Activated naive CD8-positive, alpha-beta T cell treated with anti-CD3 and anti-CD28 coated beads for 36 hours (primary cell): ENCODE measurements at places on chromosomes 2 and 18. TPM values are rescaled to one million over a fixed set of nuclear protein-coding genes. Genes with fewer than 3 reads are reported as not detected.

GRCh38 chr2:239194731-239195317, 206.0 kb downstream of the HDAC4 start:
- no peak overlapping the region for H3K27ac ChIP-seq
- no peak overlapping the region for H3K4me3 ChIP-seq
- no peak for DNase-seq
- H3K27me3 ChIP-seq, result no peaks in the 10 kb centered on the region

DNA sequence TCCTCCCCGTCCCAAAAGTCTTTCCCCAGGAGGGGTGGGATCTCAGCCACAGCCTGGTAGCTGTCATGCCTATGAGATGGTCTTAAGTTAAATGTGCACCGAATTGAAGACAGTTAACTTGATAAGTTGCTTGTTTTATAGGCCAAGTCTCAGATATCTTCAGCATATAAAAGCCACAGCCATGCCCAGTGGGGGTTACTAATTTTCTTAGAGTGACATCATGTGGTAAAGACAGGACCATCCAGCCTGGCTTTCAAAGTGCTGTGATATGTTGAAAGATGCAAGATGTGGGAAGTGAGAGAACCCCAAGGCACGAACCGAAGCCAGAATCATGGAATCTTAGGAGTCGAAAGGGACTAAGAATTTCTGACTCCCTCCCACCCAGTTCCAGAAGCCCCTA, 42.1 kb upstream of the FAM124B start:
- peaks cover 3% of the 10 kb centered on the region for H3K4me1 ChIP-seq
- no peaks in the 10 kb centered on the region for H3K36me3 ChIP-seq
- DNase-seq, result no peak
- peaks cover 43% of the 10 kb centered on the region for H3K27me3 ChIP-seq

- H3K36me3 ChIP-seq, result no peaks in the 10 kb centered on the region
- no peak overlapping the region for H3K27ac ChIP-seq
- no peak overlapping the region for H3K4me3 ChIP-seq
- DNase-seq, result no peak
- no peaks in the 10 kb centered on the region for H3K4me1 ChIP-seq
These were observed 31.3 kb upstream of the BIN1 start for GRCh38 chr2:127138281-127138680.

Gene DSG4
- not detected for total RNA-seq

GRCh38 chr18:72543357-72544055, 636 bp downstream of the CBLN2 start:
- DNase-seq, result peak; percentile 2
- H3K4me1 ChIP-seq, result peaks cover 13% of the 10 kb centered on the region
- H3K27me3 ChIP-seq, result peaks cover 58% of the 10 kb centered on the region
- peak overlapping the region; percentile 45 for H3K4me3 ChIP-seq
- no peak overlapping the region for H3K27ac ChIP-seq

DNA sequence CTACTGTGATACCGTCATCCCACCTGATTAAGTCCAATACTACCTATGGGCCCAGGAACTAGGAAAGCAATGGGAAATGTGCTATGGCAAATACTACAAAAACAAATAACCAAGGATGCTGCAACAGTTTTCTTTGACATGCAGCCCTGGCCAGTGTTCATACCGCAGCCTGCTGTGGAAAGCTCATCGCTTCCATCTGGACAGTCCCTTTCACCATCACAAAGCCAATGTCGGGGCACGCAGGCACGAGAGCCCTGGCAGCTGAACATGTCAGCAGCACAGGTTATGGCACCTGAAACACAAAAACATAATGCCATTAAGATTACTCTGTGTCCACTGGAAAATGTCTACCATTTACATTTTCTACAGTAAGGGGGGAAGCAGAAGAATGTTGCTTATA, 1621.1 kb downstream of the LRP1B start:
- DNase-seq, result no peak
- no peaks in the 10 kb centered on the region for H3K27me3 ChIP-seq
- no peak overlapping the region for H3K27ac ChIP-seq

GRCh38 chr2:189933041-189933440, 129.5 kb downstream of the MSTN start:
- H3K36me3 ChIP-seq, result no peaks in the 10 kb centered on the region
- H3K27me3 ChIP-seq, result peaks cover 8% of the 10 kb centered on the region
- no peaks in the 10 kb centered on the region for H3K4me1 ChIP-seq
- DNase-seq, result no peak

DNA sequence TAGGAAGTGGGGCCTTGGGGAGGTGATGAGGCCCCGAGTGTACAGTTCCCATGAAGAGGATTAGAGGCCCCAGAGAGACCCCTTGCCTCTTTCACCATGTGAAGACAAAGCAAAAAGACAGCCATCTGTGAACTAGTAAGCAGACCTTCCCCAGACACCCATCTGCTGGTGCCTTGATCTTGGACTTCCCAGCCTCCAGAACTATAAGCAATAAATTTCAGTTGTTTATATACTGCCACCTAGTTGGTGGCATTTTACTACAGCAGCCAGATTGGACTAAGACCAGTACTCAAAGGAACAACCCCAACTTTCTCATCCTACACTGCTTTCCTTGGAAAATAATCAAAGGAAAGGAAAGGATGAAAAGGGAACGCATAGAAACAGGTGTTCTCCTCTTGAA, 27.9 kb upstream of the CREG2 start:
- H3K36me3 ChIP-seq, result no peaks in the 10 kb centered on the region
- H3K27me3 ChIP-seq, result no peaks in the 10 kb centered on the region
- no peak overlapping the region for H3K27ac ChIP-seq
- H3K4me1 ChIP-seq, result no peaks in the 10 kb centered on the region

GRCh38 chr18:8730080-8730827, 24.9 kb downstream of the MTCL1 start:
- no peak overlapping the region for H3K4me3 ChIP-seq
- no peaks in the 10 kb centered on the region for H3K36me3 ChIP-seq
- no peaks in the 10 kb centered on the region for H3K27me3 ChIP-seq
- DNase-seq, result no peak

- no peaks in the 10 kb centered on the region for H3K27me3 ChIP-seq
- no peaks in the 10 kb centered on the region for H3K36me3 ChIP-seq
- H3K4me3 ChIP-seq, result no peak overlapping the region
- peaks cover 5% of the 10 kb centered on the region for H3K4me1 ChIP-seq
These were observed 35.0 kb downstream of the RPL37A start for GRCh38 chr2:216533609-216534008.

GRCh38 chr18:420661-421246, 79.7 kb downstream of the COLEC12 start:
- no peaks in the 10 kb centered on the region for H3K4me1 ChIP-seq
- peaks cover 14% of the 10 kb centered on the region for H3K27me3 ChIP-seq

Gene CTAGE1
- not detected for total RNA-seq

- H3K27me3 ChIP-seq, result peaks cover 36% of the 10 kb centered on the region
- H3K4me1 ChIP-seq, result no peaks in the 10 kb centered on the region
- DNase-seq, result no peak
- no peaks in the 10 kb centered on the region for H3K36me3 ChIP-seq
- no peak overlapping the region for H3K27ac ChIP-seq
These were observed 223.0 kb upstream of the DPP10 start for GRCh38 chr2:114219456-114219855.

- H3K36me3 ChIP-seq, result no peaks in the 10 kb centered on the region
- H3K4me1 ChIP-seq, result peaks cover 12% of the 10 kb centered on the region
- H3K4me3 ChIP-seq, result no peak overlapping the region
- no peak overlapping the region for H3K27ac ChIP-seq
- DNase-seq, result no peak
These were observed 11.5 kb downstream of the IGFBP5 start for GRCh38 chr2:216683846-216684245.

Gene PCARE
- total RNA-seq, result not detected

Gene SPC25
- total RNA-seq, result 37.1 TPM

GRCh38 chr2:231479455-231479854, 15.2 kb upstream of the NCL start:
- no peak for DNase-seq
- H3K27me3 ChIP-seq, result no peaks in the 10 kb centered on the region
- H3K4me1 ChIP-seq, result peaks cover 8% of the 10 kb centered on the region
- H3K4me3 ChIP-seq, result no peak overlapping the region
- H3K27ac ChIP-seq, result no peak overlapping the region

Gene HOXD12
- total RNA-seq, result not detected

Gene CDK5R2
- not detected for total RNA-seq

DNA sequence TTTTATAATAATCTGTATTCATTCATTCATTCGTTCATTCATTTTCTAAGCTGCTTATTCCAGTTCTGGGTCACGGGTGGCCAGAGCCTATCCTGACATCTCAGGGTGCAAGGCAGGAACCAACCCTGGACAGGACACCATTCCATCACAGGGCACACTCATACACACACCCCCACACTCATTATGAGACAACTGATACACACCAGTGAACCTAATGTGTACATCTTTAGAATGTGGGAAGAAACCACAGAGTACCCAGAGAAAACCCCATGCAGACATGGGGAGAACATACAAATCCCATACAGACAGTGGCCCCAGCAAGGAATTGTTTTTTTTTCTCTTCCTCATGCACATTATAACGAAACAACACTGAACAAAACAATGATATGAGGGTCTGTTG, 54.7 kb downstream of the RTN4 start:
- no peaks in the 10 kb centered on the region for H3K27me3 ChIP-seq
- peaks cover 58% of the 10 kb centered on the region for H3K4me1 ChIP-seq
- DNase-seq, result no peak
- H3K36me3 ChIP-seq, result peaks cover 12% of the 10 kb centered on the region
- H3K27ac ChIP-seq, result no peak overlapping the region
- no peak overlapping the region for H3K4me3 ChIP-seq

Gene KCNS3
- total RNA-seq, result not detected

Gene TMEM247
- total RNA-seq, result not detected

GRCh38 chr2:234414596-234414995, 82.3 kb downstream of the ARL4C start:
- H3K4me1 ChIP-seq, result peaks cover 26% of the 10 kb centered on the region
- no peak overlapping the region for H3K4me3 ChIP-seq
- no peak overlapping the region for H3K27ac ChIP-seq
- peaks cover 10% of the 10 kb centered on the region for H3K36me3 ChIP-seq

GRCh38 chr18:32315881-32316280, 126.0 kb downstream of the MEP1B start:
- H3K27ac ChIP-seq, result no peak overlapping the region
- no peak overlapping the region for H3K4me3 ChIP-seq

Gene MOCOS
- 0.16 TPM for total RNA-seq

Gene PARD6G
- 0.21 TPM for total RNA-seq

Gene PTPRN
- 1.7 TPM for total RNA-seq

- H3K4me1 ChIP-seq, result no peaks in the 10 kb centered on the region
- no peak for DNase-seq
These were observed 190.0 kb upstream of the SESTD1 start for GRCh38 chr2:179454443-179455171.

DNA sequence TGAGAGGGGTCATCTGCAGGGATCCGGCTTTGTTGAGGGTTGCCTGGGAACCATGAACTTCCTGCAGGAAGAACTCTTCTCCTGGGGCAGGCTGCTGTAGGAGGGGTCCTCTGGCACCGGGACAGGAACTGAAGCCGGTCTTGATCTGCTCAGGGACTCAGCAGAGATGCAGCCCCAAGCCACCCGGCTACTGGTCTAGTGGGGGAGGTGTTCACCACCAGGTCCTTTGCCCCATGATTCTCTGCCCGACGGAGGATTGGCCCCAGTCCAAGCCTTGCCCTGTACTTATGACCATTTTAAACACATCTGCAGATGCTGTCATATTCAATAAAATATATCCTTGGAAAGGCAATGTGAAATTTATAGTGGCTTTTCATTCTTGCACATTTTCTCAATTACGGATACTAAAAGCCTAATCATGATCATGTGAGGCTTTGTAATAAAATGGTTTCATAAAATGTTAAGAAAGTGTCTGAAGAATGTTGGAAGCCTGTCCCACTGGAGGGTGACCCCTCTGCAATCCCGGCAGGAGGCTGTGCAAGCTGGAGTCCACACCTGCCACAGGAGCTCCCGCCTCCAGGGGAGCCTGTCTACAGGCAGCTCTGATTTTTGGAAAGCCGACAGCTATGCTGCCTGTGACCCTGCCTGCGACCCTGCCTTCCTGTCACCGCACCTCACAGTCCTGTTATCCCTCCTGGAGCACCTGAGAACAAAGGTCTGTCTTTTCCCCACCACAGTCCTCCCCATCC, 98.8 kb upstream of the TAF1B start:
- no peak overlapping the region for H3K27ac ChIP-seq
- no peak for DNase-seq
- H3K36me3 ChIP-seq, result no peaks in the 10 kb centered on the region
- peaks cover 10% of the 10 kb centered on the region for H3K4me1 ChIP-seq
- no peaks in the 10 kb centered on the region for H3K27me3 ChIP-seq
- no peak overlapping the region for H3K4me3 ChIP-seq
